ENCODE measurements at places on chromosomes 6 and 20.

- DNase-seq = no peak
Observed at GRCh38 chr20:4805663-4806449, 84.1 kb downstream of the PRND start.

- DNase-seq = no peak
Observed at GRCh38 chr6:155946860-155947259, 491.2 kb upstream of the NOX3 start.

GRCh38 chr6:34108176-34108575, 37.7 kb downstream of the GRM4 start:
- DNase-seq = no peak

- no peak for DNase-seq
Observed at GRCh38 chr6:139926711-139927110, 552.3 kb upstream of the CITED2 start.

All from SIG-M5 (cell line).